Nephron progenitor cell (in vitro differentiated cells): ENCODE measurements at places on chromosomes 1 and 21.

- no peak for DNase-seq
These were observed 659.1 kb downstream of the MRPL39 start for GRCh38 chr21:24948186-24948585.

DNA sequence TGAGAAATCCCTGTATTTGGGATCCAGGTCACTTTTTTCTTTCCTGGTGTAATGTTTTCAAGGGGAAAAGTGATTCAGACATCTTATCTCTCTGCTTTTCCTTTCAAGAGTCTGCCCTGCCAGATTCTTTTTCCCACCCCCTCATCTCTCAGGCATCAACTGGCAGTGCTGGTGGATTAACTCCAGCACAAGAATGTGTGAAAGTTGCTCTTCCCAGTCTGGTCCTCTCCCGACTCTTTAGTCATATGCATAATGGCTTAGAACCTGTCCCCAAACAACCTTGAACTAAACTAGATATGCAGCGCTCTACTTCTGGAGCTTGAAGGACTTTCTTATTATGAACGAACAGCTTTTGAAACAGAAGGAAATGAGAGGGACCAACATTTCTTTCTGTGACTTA is 88.5 kb downstream of the SLC44A5 start:
- DNase-seq, result no peak

GRCh38 chr1:231124746-231125145 is 37.1 kb upstream of the TRIM67 start:
- no peak for DNase-seq

DNA sequence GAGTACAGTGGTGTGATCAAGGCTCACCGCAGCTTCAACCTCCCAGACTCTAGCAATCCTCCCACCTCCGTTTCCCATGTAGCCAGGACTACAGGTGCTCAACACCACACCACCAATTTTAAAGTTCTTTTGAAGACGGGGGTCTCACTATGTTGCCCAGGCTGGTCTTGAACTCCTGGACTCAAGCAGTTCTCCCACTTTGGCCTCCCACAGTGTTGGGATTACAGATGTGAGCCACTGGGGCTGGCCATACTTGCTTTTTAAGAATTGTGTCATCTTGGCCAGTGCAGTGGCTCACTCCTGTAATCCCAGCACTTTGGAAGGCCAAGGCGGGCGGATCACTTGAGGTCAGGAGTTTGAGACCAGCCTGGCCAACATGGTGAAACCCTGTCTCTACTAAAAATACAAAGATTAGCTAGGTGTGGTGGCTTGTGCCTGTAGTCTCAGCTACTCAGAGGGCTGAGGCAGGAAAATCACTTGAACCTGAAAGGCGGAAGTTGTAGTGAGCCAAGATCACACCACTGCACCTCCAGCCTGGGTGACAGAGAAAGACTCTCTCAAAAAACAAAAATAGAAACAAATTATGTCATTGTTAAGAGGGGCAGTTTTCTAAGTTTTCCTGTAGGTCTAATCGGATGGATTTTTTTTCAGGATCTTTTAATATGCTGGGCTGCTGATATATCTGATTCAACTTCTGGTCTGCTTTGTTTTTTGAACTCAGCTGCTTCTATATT is 18.7 kb downstream of the AK4 start:
- DNase-seq, result no peak
